ENCODE measurements at places on chromosomes 4 and X.

- peak; percentile 28 for DNase-seq
These were observed 27.2 kb downstream of the HTR2C start for GRCh38 chrX:114611018-114611619.

GRCh38 chr4:2915789-2916188 is 47.4 kb downstream of the NOP14 start:
- no peak for DNase-seq

DNA sequence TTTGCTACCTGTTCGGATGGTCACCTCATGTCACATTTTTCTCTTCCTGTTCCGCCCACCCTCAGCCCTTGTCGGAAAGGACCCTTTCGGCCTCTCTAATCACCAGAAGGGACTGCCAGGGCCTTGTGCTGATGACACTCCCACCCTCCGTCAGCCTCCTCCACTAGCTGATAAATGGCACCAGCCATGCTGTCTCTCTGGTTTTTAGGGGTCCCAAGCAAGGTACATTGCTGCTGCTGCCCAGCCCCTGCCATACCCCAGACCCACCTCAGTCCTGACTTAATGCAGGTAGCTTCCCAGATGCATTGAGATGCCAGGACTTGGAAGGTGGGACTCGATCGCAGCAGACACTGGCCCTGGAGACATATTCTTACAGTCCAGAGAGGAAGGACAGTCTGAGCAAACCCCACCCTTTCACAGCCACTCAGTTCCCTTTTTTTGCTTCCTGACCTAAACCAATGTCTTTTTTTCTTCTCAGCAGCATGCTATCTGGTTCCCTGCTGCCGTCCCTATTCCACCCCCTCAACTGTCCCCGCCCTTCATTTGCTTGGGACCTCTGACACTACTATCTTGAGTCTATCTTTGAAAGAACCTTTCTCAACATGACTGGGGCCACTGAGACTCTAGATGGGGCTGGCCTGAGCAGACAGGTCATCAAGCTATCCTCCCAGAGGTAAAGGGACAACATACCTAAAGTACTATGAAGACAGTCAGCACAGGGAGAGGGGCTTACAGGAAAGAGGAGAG is at the start of gene BTK:
Gene BTK, minus strand, starts transcription at position 397 of the 747 bp plus-strand sequence. CDS start 10,907 bp downstream, outside the sequence.
- DNase-seq: no peak

DNA sequence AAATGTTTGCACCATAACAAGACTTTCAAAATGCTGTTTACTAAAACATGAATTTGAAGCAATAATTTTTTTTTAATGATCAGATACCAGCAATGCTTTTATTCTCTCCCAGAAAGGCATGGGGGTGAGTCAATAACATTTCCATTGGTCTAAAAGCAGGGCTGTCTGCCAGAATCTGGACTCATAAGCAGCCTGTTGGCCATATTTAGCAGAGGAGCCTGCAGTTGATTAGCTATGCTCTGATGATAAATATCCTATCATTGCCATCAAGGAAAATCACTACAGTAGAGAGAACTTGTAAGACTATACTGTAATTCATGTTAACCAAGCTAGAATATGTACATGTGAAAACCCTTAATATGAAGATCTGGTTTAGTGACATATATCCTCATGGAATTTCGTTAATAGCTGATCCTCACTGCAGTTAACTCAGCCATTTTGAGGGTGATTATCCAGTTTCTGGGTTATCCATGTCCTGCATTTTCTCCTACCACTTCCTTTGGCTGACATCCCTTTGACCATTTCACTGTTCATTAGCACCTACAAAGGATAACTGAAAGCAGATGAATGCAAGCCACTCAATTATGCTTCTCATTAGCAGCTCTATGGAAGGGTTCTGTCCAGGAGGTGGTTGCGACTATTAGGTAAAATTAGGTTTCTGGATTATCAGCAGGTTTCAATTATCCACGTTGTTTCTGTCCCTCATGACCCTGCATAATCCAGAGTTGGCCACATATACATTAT is 72.9 kb upstream of the DIAPH2 start:
- DNase-seq: peak; percentile 2

DNA sequence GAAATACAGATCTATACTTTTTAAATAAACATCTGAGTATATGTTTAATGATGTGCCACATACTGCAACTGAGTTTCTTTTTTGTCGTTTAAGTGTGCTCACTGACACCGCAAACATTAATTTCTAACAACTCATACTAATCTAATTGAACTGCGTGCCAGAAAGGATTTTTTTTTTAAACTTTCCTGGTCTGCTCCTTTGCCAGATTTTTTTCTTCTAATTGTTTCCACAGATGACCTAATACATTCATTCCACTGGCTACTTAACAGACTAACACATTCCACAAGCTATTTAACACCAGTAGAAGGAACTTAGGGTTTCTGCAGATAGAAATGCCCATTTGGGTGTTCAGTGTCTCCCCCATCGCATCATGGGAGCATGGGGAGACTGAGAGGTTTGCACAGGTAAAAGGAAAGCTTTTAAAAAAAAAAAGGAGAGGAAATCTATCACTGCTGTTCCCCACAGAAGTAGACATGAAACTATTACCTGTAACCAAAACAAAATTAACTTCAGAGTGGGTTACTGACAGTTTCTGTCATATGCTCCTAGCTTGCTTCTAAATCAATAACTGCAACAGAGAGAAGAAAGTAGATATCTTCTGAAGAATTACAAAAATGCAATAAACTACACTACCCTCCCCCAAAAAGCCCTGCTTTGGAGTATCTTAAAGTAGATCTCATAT is 31.6 kb downstream of the SH3KBP1 start:
- DNase-seq: no peak

GRCh38 chrX:24392709-24393108 is 32.3 kb downstream of the SUPT20HL1 start:
- no peak for DNase-seq

- no peak for DNase-seq
These were observed 30.2 kb downstream of the OFD1 start for GRCh38 chrX:13764765-13765164.

GRCh38 chr4:24666316-24666715 is 82.0 kb upstream of the DHX15 start:
- DNase-seq: no peak

DNA sequence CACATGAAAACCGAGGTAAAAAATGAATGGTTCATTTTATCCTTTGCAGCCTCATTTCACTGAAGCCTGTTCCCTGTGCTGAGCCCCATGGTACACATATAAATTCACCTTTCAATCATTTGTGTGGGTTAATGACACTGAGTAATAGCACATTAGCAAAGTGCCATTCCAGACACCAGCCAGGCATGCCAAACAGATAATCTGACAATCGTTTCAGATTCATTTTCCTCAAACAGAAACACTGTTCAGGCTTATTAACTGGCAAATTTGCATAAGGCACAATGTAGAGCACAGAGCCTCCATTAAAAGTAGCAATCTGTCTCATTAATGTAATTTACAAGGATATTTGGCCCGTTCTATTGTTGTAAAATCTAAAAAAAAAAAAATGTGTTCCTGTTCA is 76.2 kb downstream of the UNC5C start:
- DNase-seq: no peak

DNA sequence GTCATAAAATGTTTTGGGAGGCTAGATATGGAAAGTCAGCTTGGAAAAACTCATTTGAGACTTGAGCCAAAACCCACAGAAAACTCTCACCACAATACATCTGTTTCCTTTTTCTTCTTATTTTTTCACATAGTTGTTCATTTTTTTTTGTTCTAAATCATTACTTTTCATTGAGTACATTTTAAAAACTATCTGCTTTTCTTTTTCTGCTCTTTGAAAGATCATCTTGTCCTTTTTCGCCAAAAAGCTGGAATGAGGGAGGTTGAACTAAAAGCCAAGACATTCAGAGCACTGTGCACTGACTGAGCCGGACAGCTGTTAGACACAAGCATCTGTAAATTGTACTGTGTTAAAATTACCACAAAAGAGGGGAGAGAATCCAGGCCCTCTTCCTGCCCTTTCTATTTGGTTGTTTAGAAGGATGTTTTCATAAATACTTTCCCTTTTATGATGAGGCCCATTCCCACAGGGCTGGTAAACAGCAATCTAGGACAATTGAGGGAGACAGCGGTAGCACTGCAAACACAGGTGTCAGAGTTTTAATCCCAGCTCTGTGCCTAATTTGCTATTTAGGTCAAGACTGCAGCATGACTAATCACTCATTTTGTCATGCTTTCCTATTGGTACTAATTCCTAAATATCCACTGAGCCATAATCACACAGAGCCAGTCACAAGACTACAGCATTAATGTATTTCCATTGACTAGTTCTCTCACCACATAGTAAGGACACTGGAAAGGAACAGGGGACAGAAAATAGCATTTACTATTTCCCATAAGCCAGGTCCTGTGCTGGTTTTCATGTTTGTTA is 7.3 kb upstream of the RNF150 start:
- no peak for DNase-seq

GRCh38 chr4:2789793-2790582 is 2.9 kb upstream of the SH3BP2 start:
- DNase-seq: no peak

GRCh38 chr4:174420316-174420715 is 102.0 kb downstream of the HPGD start:
- DNase-seq: no peak

- no peak for DNase-seq
These were observed 27.1 kb downstream of the CD99L2 start for GRCh38 chrX:150871341-150871811.

DNA sequence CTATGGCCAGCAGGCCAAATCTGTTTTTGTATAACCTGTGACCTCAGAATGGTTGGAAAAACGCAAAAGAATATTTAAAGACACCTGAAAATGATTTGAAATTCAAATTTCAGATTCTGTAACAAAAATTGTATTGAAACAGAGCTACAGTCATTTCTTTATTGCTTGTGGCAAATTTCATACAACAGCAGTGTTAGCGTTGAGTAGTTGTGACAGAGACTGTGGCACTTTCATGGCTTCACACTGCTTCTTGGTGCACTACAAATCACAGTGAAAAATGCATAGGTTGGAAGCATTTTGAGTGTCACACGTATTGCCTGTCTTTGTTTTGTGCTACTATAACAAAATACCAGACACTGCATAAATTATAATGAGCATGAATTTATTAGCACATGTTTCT is 12.2 kb upstream of the PARM1 start:
- DNase-seq: no peak

DNA sequence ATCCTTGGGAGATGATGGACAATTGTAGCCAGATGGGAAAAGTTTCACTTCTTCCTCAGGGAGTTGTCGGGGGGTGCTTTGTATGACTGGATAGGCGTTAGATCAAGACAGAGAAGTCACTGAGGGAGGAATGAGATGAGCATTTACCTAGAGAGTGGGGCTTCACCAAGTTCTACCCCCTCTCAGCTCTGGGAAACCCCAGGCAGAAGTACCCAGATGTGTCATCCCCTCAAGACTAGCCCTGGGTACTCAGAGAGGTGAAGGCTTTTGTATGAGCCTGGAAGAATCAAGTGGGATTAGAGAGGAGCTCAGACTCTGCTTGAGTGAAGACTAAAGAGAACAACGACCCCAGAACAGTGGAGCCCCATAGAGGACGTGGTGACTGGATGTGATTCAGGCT is 1.9 kb downstream of the MAGEB1 start:
- DNase-seq: no peak

DNA sequence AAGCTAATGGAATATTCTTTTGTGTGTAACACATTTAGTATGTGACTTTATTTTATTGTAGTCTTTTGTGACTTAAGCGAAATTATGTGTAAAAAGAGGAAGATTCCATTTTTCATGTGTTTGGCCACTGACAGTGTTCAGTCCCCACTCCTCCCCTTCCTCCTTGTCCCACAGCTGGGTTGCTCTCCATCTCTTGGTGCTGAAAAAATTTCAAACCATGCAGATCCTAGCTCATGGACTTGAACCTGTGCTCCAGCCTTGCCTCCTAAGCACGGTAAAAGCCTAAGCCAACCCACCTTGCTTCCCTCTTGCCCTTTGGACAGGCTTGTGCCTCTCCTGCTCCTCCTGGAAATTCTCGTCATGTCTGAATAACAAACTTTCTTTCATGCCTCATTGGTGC is 2008.5 kb upstream of the TENM3 start:
- no peak for DNase-seq

GRCh38 chrX:68398291-68398690 is 35.0 kb downstream of the OPHN1 start:
- DNase-seq: no peak

DNA sequence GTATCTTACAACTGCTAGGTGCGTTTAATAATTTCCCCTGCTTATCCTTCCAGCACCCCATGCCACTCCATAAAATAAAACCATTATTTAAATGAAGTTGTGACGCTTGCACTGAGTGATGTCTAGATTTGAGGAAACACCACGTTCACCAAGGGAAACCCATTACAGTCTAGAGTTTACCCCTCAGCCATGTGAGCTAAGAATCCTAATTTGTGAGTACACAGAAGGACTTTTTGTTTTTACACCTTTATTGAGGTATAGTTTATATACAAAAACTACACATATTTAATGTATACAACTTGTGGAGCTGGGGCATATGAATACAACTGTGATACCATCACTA is 326.8 kb downstream of the RAPGEF2 start:
- no peak for DNase-seq

GRCh38 chrX:2879670-2880069 is 49.5 kb downstream of the ARSD start:
- no peak for DNase-seq

DNA sequence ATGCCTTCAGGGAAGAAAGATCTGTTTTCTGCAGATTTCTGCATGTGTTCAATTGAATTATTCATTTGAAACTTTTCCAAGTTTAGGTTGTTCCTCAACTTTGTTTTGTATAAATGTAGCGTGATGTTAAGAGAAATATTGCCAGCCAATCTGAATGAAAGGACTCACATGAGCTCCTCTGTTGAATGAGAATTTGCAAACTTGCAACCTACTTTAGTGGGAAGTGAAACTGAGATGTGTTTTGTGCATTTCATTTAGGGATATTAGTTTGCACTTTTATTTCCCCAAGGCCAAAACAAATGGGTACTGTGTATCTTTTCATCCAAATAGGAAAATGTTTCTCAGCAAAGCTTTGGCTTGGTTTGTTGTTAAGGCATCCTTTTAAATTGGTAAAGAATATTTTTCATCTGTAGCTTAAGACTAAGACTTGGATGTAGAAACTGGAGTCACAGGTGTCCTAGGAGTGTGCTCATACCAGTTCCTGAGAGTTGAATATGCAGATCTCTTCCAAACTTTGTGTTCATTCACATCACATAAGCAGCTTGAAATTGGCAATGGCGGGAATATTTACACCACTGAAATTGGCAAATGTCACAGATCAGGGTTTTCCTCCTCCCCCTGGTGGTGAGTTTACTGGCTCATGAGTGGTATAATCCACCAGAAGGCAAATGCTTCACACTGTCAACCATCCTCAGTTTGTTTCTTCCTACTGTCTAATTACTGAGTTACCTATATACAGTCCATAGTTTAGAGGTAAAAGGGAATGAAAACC is 193.6 kb upstream of the BANK1 start:
- DNase-seq: peak; percentile 2

GRCh38 chr4:56164907-56165306 is 216.2 kb downstream of the CEP135 start:
- no peak for DNase-seq

- DNase-seq: peak; percentile 96
These were observed 94.9 kb upstream of the MYOZ2 start for GRCh38 chr4:119040694-119041185.

DNA sequence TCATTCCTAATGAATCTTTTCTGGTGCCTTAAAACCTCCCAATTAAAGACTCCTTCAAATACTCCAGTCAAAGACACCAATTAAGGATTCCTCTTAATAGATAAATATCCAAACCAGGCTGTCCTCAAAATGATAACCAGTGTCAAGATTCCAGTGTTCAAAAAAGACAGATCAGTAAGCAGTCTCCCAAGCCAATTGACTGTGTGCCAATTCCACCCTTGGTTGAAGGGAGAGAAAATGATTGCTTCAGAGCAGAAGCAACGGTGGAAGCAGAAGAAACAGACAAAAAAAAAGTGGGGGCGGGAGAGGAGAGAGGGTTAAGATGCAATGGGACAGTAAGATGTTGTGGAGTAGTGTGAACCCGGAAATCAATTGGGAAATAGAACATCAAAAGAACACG is 216.0 kb upstream of the FTHL17 start:
- no peak for DNase-seq

All from amniotic epithelial cell (primary cell).